Occipital lobe (tissue), 3 donors: ENCODE measurements at places on chromosomes 1 and 21. TPM values are rescaled to one million over a fixed set of nuclear protein-coding genes. Genes with fewer than 3 reads are reported as not detected.

The ST6GALNAC5 gene
- 35.9 TPM for total RNA-seq

The NHLH1 gene
- 0.62 TPM for total RNA-seq

The PLEKHG5 gene
- total RNA-seq = 25.6 TPM

The KIAA1614 gene
- 5.6 TPM for total RNA-seq

The CLCA1 gene
- total RNA-seq = 0.16 TPM

The PLPPR5 gene
- 76.6 TPM for total RNA-seq
